ENCODE measurements at places on chromosomes 3 and 15.

GRCh38 chr3:32373276-32373675, 18.4 kb upstream of the CMTM7 start:
- no peak for DNase-seq

DNA sequence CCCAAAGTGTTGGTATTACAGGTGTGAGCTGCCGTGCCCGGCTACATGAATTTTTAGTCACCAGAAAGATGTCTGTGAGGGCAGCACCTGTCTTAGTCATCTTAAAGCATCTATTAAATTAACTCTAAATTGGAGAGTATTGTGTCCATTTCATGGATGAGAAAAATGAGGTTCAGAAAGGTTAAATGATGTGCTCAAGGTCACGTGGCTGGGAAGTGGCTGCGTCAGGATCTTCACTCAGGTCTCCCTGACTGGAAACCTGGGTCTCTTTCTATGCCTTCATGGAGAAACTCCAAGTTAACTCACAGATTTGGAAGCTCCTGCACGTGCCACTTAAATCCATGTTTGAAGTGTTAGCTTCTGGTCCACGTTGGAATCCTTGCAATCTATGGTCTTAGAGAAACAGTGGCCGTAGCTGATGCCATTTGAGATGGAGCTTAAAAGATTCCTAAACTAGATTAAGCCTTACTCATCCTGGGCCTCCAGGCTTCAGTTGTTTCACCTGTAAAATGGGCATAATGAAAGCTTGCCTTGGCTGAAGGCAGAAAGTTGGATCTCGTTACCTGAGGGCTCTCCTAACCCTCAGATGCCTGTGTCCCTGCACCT, 5.2 kb upstream of the TMEM40 start:
- DNase-seq: no peak

DNA sequence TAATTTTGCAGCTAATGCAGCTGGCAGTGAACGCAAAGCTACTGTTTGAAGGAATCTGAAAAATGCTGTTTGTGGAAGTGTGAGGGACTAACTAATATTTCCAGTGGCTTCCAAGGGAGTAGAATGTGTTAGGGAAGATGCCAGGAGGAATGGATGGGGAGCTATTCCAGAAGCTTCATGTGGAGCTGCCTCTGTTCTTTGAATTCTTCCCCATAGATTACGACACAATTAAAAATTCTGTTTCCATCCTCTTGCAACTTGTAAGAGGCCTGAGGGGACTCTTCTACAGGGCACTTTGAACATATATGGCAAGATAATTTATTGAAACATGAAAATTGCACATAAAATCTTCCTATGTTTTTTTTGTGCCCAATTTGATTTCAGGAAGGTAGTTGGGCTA, 74.3 kb upstream of the CTXND1 start:
- no peak for DNase-seq

GRCh38 chr3:32236377-32236776, 2.1 kb upstream of the CMTM8 start:
- no peak for DNase-seq

GRCh38 chr3:176119826-176120225, 1077.5 kb downstream of the TBL1XR1 start:
- DNase-seq: no peak

Measured in CD4-positive, alpha-beta T cell treated with Interleukin-6 for 4 hours (primary cell).